ENCODE measurements at places on chromosomes 5 and 9.

GRCh38 chr9:126620478-126620877 is 6.8 kb downstream of the LMX1B start:
- no peak for DNase-seq

DNA sequence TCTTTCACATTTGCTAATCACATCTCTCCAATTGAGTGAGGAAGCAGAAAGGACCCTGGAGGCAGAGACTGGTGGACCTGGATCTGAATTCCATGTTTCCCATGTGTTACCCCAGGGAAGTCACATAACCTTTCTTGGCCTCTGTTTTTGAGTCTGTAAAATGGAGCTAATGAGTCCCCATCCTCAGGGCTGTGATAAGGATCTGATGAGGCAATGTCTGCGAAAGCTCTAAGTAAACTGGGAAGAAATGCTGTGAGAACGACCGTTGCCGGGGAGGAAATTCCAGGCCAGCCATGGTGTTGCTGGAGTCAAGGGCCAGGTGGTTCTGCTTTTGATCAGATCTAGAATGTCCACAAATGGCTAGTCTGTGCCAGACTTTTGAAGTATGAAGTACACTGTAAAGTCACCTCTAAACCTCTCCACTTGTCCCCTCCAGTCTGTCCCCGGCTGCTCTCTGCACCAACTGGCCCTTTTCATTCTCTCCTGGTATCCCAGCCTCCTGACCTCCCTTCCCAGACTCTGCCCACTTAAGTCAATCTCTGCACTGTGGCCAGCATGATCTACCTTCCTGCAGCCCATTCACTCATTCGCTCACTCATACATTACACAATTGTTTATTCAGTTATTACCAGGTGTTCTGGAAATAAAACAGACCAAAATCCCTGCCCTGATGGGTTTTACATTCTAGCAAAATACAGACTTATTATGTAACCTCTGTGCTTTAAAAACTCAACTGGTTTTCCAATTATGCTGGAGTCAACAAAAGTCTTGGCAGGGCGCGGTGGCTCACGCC is 32.5 kb upstream of the N4BP3 start:
- DNase-seq: no peak

- no peak for DNase-seq
Observed at GRCh38 chr9:85716031-85716877, 25.5 kb downstream of the AGTPBP1 start.

DNA sequence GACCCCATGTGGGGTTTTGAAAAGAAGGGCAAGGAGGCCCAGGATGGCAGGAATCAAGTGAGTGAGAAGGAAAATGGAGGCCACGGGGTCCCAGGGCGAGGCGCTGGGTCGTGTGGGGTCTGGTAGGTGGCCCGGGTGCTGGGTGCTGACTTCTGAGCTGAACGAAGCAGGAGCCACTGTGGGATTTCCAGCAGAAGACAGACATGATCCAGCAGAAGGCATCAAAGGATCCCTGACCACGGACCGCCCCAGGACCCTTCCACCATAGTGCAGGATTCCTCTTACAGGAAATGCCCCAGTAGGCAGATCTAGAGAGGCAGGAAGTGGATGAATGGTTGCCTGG is 106.7 kb downstream of the ADAMTS2 start:
- DNase-seq: no peak

- no peak for DNase-seq
Observed at GRCh38 chr5:39005566-39006232, 68.5 kb downstream of the RICTOR start.

GRCh38 chr9:137723783-137724445 is 105.1 kb downstream of the EHMT1 start:
- peak; percentile 22 for DNase-seq

DNA sequence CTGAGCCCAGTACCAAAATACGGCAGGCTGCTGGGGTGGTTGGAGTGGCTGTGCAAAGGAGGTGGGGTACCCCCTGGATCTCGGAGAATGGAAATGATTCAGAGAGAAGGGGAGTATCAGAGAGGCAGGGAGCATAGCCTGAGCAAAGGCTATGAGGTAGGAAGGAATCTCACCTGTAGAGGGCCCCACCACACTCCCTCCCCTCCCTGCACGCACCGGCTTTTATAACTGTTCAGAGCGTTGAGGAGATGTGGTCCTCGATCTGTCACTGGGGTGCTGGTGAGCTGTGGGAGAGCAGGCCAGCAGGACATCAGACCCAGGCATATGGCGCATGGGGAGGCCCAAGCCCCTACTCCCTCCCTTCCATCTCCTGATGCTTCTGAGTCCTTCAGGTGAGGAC is 13.2 kb downstream of the PHF19 start:
- DNase-seq: no peak

DNA sequence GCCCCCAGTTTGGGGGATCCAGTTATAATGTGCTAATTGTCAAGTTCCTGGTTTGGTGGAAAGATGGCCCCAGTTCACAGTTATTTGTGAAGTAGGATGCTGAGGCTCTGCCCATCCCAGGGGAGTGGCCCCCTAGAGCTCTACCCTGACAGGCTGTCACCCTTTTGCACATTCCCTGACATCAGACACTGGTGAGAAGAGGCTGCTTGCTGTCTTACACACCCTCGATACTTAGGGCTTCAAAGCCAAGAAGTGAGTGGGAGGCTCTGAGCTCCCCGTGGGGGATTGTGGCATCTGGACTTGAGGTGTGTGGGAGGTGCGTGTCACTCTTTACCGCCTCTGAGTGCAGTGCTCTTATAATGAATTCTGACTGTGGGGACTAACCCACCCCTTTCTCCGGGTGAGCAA is 168.5 kb downstream of the DOCK2 start:
- peak; percentile 59 for DNase-seq

DNA sequence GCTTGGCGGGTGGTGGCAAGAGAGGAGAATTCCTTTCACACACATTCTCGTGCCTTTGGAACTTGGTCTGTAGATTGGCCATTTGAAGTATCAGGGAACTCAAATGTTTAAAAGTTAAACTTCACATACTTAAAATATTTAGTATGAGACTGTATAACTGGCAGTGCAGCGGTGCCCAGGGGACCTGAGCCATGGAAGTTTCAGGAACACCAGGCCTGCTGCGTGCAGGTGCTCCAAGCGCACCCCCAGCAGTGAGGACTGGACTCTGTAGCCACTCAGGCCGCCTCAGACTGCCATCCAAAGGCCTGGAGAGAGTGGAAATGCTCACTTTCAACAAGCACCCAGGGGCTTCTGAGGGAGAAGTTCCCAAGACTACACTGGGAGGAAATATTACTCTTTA is 273.5 kb upstream of the IRX2 start:
- no peak for DNase-seq

GRCh38 chr5:82106207-82106606 is 134.4 kb downstream of the ATG10 start:
- DNase-seq: no peak

DNA sequence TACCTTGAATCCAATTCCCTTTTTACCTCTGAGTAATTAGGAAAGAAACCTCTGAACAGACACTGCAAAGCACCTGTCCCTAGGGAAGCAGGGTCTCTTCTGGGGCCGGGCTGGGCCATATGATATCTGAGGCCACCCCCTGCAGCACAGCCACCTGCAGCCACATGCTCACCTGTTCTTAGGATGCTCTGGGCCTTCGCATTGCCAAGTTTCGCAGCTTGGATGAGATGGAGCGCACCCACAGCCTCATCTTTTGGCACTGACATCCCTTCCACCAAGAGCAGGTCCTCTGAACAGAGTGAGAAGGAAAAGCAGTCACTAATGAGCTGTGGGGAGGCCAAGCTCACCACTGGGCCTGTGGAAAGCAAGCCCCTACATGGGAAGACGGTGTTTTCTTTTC is 27.3 kb downstream of the CLTA start:
- no peak for DNase-seq

DNA sequence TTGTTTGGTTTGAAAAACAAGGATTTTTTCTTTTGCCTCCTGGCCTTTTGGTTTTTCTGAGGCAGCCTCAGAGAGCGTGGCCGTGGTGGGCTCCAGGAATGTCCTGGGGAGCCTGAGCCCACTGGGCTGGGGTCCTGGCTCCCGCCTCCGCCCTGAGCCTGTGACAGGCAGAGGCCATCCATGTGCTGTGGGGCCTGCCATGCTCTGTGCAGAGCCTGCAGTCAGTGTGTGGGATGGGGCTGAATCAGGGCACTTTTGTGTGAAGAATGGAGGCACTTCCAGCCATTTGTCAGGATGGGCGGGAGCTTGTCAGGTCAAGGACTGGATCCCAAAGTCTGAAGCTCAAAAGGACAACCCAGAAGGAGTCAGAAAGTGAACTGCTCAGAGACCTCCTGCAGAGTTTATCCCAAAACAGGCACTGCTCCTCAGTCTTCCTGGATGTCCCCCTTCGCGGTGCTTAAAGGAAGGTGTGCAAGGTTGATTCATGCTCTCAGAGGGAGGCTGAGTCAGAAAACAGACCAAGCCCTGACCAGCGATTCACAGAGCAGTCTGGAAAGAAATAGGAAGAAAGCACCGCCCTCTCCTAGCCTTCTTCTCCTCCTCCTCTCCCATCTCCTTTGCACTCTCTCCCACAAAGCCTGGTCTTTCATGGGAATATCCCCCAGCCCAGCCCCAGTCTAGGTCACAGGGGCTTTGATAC is 53.2 kb downstream of the MVB12B start:
- no peak for DNase-seq

GRCh38 chr9:78783743-78784142 is 486.8 kb downstream of the PSAT1 start:
- no peak for DNase-seq

DNA sequence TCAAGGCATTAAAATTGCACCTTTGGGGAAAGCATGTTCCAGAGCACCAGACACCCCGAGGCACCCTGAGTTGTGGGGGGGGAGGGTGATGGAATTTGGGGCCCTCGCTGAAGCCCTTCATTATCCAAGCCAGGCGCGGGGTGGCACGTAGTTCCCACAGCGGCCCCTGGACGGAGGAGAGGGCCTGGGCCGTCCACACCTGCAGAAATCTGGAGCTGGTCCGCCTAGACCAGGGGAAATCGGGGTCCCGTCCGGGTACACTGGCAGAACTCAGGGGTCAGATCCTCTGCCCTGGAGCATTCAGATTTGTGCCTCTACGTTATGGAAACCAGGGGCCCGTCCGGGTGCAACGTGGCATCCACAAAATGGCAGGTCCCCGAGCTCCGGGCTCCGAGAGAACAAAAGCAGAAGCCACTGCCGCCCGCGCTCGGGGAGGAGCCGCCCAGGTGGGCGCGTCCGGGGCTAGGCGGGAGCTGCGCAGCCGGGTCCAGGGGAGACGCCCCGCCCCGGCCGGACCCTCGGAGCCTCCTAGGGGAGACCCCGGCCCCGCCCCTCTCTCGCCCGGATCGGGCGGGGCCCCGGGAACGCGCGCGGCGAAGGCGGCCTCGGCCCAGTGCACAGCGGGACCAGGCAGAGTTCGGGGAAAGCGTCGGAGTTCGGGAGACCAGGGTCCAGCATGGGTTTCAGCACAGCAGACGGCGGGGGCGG is at the start of gene PLEKHG4B:
Gene PLEKHG4B, plus strand, starts transcription at position 613 of the 708 bp plus-strand sequence. Its CDS starts 64 bp downstream, at position 677.
- DNase-seq: no peak

Measured in activated CD4-positive, alpha-beta T cell treated with anti-CD3 and anti-CD28 coated beads, Interleukin-2, amount 50 U/mL, for 48 hours (primary cell).